Activated T-helper 1 cell treated with anti-CD3 and anti-CD28 coated beads, Interleukin-2, amount 50 U/mL, for 16 hours (primary cell): ENCODE measurements at places on chromosomes 1 and 21.

DNA sequence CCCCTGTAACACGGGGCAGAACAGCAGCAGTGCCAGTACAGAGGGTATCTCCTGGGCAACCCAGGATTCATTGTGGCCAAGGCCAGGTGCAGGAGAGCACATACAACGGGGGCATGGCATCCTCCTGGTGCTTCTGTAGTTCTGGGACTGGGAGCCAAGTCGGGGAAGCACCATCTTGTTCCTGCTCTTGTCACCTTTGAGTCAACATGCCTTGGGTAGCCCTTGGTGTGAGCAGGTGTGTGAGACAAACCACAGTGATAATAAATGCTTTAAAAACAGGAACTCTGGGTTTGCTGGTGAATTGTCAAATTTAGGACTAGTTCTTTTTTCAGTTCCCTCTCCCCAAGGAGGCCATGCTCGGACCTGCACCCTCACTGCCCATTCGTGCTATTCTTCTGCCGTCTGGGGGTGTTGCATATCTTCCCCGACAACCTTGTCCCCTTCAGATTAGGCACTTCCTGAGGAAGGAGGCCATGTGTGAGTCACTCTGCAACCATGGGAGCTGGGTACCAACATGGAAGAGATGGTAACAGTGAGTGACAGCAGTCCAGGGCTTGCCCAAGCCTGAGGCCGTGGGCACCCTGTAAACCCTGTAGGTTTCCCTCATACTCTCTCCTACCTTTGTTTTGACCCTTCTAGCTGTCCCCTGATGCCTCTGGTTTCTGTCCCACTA is 150.2 kb downstream of the GRIK3 start:
- DNase-seq = no peak

DNA sequence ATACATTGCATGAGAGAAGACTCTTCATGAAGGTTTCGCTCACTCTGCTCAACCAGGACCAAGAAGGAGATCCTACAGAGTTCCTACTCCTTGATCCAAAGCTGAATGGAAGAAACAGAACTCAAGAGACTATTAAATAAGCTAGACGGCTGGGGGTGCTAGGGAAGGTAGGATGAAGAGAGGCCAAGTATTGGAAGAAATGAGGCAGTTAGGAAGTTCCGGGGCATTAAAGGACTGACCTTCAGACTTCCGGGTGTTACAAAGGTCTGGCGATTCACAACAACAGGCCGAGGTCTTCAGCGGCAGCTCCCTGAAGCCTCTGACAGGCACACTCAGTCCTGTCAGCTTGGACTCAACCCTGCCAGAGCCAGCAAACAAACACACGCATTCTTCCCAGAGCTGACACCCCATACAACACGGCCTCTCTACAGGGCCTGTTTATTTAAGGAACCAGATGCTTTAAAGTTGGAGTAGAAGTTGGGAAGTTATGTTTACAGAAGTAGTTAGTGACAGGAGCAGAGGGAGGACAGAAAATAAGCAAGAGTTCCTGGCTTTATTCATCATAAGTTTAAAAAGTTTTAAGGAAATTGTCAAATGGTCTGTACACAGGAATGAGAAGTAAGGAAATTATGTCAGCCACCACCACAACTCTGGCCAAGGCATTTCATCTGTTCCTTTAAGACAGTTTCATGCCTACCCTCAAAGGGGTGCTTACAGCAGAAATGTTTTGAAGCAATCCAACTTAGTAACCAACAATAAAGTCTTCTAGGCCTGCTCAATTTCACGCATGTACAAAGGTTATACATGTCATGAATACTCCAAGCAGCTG is 4.7 kb downstream of the SORT1 start:
- DNase-seq = no peak

GRCh38 chr1:116413414-116413813 is 40.4 kb downstream of the ATP1A1 start:
- no peak for DNase-seq

- no peak for DNase-seq
These were observed 17.1 kb downstream of the ATP6V1G3 start for GRCh38 chr1:198523182-198523950.

- no peak for DNase-seq
These were observed 59.6 kb downstream of the FOXO6 start for GRCh38 chr1:41420860-41421259.

- no peak for DNase-seq
These were observed 19.5 kb downstream of the FAAH start for GRCh38 chr1:46413596-46413985.

- no peak for DNase-seq
These were observed 32.5 kb upstream of the SLC44A3 start for GRCh38 chr1:94787691-94788090.

DNA sequence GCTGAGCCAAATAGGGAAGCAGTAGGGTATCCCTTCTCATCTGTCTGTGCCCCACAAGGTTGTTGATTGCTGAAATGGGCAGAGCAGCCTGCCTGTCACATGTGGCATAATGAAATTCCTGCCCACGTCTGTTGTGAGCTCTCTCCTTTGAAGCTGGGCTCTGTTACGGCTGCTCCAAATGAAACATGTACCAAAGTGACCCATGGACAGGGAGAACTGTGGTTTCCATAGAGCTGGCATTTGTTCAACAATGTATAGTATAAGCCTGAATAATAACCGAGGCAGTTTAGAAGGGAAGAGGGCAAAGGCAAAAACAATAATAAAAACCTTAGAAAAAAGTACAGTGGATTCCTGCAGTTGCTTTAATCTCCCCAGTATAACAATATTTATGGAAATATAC is 149.7 kb downstream of the LYPLAL1 start:
- DNase-seq = no peak

DNA sequence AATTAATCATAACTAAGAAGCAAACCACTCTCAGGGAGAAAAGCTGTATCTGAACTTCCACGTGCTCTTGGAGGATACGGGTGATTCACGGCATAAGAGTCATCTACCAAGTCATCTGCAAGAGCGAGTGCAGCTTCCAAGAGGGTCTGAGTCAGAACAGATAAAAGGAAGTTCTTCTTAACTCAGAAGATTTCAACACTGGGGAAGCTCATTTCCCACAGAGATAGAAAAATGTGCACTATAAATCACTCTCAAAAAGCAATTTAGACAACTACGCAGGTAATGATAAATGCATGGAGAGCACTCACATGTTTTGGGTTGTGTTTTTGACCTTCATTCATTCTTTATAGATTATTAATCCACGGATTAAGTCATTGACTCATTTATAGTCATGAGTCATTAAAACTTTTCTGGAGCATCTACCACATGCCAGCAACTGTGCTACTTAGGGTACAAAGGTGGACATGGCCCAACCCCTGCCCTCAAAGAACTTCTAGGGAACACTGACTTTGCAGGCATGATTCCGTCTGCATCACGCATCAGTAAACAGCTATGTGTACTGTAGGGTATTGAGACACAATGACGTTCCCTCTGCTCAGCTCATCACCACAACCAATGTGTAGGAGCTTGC is 20.8 kb downstream of the KCNJ15 start:
- no peak for DNase-seq
